ENCODE measurements at places on chromosomes 4 and X.

GRCh38 chr4:37827030-37827685 lies 672 bp downstream of the PGM2 start:
- peak; percentile 8 for DNase-seq

GRCh38 chr4:112516471-112517066 lies 589 bp upstream of the NEUROG2 start:
- DNase-seq, result no peak

DNA sequence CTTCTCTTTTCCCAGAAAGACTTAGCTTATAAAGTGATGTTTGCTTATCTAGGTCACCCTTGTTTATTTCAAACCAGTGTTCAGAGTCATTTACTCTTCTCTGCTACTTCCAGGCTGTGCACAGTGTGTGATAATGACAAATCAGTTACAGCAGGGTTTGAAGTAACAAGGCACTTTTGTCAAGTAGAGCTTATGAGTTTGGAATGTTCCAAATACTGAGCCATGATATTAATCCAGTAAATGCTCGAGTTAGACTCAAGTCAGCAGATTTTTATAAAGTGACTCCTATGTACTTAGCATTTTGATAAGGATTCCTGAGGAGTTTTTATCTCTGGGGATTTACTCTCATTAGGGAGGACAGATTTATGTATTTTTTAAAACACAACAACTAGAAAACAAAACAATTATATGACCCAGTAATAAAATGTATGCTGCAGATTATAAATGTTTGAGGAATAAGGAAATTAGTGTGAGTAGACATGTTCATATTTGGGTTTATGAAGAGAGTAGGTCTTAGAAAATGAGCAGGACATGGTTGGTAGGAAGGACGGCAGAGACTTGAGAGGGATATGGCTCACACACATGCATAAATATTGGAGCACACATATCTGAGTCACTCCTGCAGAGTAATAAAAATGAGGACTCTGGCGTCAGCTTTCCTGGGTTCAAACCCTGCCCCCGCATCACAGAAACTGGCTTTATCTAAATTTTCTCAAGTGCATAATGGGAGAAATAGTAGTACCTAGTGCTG lies 271.2 kb downstream of the FBXO8 start:
- DNase-seq, result no peak

DNA sequence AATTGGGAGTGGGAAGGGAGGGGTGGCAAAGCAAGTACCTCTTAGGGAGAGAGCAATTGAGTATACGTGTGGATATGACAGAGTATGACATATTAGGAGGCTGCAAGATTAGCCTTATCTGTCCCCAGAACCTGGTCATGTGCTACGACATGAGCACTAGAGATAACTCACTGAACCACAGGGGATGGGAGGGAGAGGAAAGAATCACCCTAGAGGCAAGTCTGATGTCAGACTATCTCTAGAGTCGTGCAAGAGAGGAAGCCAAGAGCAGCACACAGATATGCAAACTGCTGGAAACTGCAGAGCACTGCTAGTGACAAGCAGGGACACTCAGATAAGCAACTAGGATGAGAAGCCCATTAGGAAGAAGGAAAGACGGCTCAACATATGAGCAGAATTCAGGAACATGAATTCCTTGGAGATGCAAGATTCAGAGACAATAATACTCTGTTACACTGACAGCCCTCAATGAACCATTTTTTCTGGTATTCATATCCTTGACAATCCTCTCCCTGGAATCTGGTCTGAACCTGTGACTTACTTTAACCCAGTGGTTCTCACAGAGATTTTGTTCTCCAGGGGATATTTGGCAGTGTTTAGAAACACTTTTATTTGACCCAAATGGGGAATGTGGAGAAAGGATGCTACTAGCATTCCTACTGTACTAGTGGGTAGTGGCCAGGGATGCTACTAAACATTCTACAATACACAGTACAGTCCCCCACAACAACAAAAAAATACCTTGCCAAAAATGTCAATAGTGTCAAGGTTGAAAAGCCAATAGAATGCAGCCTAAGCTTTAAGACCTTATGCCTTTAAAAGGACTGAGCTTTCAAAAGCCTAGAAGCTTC lies 84.0 kb upstream of the BMP2K start:
- no peak for DNase-seq

- no peak for DNase-seq
Measured at GRCh38 chr4:139154952-139155557, 22.0 kb downstream of the ELF2 start.

DNA sequence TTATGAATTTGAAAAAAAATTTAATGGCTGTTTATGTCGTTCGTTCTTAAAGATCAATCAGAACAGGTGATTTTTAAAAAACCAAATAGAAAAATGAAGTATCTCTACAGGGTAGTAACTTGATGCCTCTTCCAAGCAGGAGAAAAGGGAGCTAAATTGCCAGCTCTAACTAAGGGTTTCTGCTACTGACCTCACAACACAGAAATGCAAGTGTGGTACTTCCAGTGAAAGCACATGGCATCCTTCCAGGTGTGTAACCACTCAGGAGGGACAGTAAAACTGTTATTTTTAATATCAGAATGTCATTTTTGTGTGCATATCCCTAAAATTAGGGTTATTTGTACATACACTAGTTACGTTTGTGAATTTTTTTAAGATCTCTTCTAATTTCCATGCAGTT lies 116.8 kb upstream of the ZCCHC13 start:
- peak; percentile 19 for DNase-seq

GRCh38 chr4:186265683-186266652 lies at the start of gene F11:
F11 (plus strand) TSS chr4:186266189; CDS start chr4:186267137, 948 bp downstream.
- DNase-seq, result no peak

DNA sequence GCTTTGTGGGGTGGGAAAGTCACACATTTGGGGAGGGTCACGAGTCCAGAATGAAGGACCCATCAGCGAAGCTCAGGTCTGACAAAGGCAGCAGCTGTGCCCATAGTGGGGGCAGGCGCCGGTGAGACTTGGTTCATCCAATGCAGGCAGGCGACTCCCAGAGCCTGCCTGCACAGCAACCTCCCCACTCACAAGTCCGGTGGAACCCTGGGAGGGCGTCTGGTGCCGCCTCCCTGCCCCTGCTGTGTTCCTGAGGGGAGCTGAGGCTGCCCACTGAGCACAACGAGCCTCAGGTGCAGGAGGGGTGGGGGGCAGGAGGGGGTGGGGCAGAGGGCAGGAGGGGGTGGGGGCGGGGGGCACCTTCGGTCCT lies 13.7 kb downstream of the LRPAP1 start:
- no peak for DNase-seq

- DNase-seq, result no peak
Measured at GRCh38 chrX:7294483-7294882, 146.5 kb upstream of the PUDP start.

GRCh38 chr4:123284168-123284567 lies 112.4 kb upstream of the SPRY1 start:
- peak; percentile 96 for DNase-seq

- DNase-seq, result no peak
Measured at GRCh38 chrX:13473442-13474163, 95.8 kb upstream of the EGFL6 start.

GRCh38 chrX:123256378-123256777 lies 72.3 kb downstream of the GRIA3 start:
- DNase-seq, result no peak

- DNase-seq, result no peak
Measured at GRCh38 chrX:149267878-149268813, 237.0 kb downstream of the IDS start.

GRCh38 chr4:163967263-163967662 lies 472.8 kb downstream of the TMA16 start:
- DNase-seq, result no peak

GRCh38 chr4:139900964-139901376 lies 235.4 kb downstream of the MGST2 start:
- peak; percentile 28 for DNase-seq

- DNase-seq, result no peak
Measured at GRCh38 chr4:167218022-167218608, 16.2 kb downstream of the SPOCK3 start.
